Vagina (tissue), 2 donors: ENCODE measurements at places on chromosomes 6 and 20.

- no peaks in the 10 kb centered on the region for H3K36me3 ChIP-seq
- H3K27ac ChIP-seq = no peak overlapping the region
- peaks cover 37% of the 10 kb centered on the region for H3K4me1 ChIP-seq
- no peak for DNase-seq
- no peaks in the 10 kb centered on the region for H3K27me3 ChIP-seq
Observed at GRCh38 chr6:15313367-15313766, 67.5 kb downstream of the JARID2 start.

DNA sequence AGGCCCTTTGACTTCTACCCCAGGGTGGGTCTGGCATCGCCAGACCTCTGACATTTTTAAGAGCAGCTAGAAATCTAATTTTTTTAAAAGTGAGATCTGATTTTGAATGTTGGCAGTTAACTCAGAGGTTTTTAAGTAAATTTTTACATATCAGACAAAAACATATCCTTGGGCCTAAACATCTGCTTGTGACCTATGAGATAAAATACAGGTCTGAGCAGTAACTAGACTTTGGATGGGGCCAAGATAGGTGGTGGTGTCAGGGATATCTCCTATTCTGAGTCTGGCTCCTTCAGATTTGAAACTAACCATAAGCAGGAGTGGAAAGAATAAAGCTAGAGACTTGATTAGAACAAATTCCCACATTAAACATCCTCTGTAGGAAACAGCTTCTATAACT, 17.6 kb downstream of the RALY start:
- no peaks in the 10 kb centered on the region for H3K36me3 ChIP-seq
- no peak overlapping the region for H3K4me3 ChIP-seq
- DNase-seq = no peak
- H3K27me3 ChIP-seq = no peaks in the 10 kb centered on the region
- peaks cover 82% of the 10 kb centered on the region for H3K4me1 ChIP-seq

DNA sequence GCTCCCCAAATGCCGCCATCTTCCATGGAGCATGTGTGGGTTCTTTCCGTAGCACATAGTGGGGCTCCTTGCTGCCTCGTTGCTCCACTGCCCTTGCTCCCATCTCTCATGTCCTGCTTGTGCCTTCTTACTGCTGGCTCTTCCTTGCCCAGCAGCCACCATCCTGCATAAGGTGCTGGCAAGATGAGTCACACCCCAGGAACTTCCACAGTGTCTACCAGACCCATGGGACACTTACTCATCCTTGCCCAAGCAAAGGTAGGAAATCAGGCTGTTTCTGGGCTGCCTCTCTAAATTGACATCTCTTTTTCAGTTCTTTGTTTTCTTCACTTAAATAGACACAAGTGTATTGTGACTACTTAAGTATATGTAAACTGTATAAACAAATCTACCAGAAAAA, 39.4 kb upstream of the RGS17 start:
- no peaks in the 10 kb centered on the region for H3K36me3 ChIP-seq
- no peak for DNase-seq
- no peak overlapping the region for H3K27ac ChIP-seq
- H3K4me3 ChIP-seq = no peak overlapping the region

DNA sequence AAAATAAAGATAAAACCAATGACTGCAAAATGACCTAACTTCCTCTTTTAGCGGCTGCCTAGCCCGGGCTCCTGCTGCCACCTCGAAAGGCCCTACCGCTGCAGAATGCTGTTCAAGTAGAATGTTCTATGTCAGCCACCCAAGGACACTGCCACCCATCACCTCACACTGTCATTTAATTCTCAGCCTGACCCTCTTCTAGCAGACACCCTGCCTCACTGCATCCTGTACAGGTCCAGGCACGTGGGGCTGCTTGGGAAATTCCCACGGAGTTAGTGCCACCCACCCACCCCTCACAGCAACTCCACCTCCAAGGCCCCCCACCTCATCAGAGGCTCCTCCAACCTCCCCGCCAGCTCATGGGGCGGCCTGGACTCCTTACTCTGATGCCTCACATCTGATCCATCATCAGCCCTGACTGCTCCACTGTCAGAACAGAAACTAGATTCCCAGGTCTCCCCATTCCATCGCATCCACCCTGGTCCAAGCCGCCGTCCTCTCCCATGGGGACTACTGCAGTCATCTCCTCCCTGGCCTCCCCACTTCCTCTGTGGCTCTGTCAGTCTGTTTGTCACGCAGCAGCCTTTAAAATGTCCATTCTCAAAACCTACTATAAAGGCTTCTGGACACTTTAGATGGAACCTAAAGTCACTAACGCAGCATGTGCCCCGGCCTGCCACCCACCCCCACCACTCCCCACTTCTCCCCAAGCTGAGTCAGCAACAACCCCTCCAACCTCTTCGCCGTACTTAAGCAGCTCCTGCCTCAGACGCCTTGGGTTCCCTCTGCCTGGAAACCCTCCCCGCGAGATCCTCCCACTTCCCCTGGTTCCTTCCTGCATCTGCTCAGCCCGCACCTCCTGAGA, 17.0 kb downstream of the NFATC2 start:
- no peak for DNase-seq
- H3K27me3 ChIP-seq = no peaks in the 10 kb centered on the region

DNA sequence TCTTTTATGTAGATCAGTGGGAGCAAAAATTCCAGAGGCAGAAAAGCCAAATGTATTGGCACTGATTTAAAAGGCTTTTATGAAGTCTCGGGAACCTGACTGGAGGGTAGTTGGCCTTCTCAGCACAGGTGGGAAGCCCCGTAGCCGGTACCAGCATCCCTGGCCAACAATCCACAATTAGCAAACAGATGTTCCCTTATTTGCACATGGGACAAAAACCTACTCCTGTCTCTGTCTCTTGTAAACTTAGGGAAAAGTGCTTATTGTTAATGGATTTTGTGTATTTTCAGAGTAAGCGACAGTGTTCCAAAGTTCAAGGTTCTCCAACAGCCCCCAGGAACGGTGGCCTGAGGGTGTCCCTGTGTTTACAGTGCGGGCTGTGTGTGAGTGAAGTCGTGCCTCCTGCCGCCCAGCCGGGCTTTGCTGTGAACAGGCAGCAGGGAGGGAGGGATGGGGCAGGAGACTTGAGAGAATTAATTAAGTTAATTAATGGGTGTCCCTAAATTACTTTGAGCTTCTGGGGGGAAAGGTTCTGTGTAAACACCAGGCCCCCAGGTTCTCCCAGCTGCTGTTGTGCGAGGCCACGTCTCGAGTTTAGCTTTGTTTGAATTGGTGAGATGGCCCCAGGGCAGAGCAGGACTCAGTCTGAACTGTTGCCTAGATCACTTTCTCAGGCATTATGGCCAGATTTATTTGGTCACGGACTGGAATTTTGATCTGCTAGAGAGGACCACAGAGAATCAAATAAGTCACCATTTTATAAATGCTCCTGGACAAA, 3.9 kb downstream of the SYNJ2 start:
- no peak for DNase-seq
- no peaks in the 10 kb centered on the region for H3K27me3 ChIP-seq
- no peak overlapping the region for H3K4me3 ChIP-seq
- no peaks in the 10 kb centered on the region for H3K36me3 ChIP-seq
- H3K4me1 ChIP-seq = peaks cover 52% of the 10 kb centered on the region

- no peaks in the 10 kb centered on the region for H3K4me1 ChIP-seq
- no peak within 1 kb of the TSS for H3K4me3 ChIP-seq
Observed at GRCh38 chr6:55875400-55875799, at the start of gene BMP5. Gene BMP5 (minus strand): TSS chr6:55875590. CDS start chr6:55874865, 725 bp downstream.
